ENCODE measurements at places on chromosomes 2 and 18.

GRCh38 chr2:9091811-9092210 lies 88.3 kb upstream of the MBOAT2 start:
- DNase-seq: no peak

- no peak for DNase-seq
Observed at GRCh38 chr18:22112215-22112614, 57.2 kb upstream of the GATA6 start.

DNA sequence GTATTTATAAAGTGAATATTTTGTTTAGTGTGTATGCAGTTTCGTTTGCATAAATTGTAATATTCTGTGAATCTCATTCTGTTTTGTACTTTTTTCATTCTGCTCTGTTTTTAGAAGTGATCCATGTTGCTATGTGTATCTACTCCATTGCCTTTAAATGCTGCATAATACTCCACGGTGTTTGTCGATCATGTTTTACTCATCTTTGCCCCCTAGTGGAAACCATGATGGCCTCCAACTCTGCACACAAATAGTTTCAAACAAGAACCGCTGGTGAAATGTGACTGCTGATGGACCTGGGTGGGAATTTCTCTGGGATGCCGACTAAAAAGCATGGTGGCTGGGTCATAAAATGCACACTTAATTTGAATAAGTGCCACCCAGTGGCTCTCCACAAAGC lies 32.0 kb upstream of the SKOR2 start:
- no peak for DNase-seq

DNA sequence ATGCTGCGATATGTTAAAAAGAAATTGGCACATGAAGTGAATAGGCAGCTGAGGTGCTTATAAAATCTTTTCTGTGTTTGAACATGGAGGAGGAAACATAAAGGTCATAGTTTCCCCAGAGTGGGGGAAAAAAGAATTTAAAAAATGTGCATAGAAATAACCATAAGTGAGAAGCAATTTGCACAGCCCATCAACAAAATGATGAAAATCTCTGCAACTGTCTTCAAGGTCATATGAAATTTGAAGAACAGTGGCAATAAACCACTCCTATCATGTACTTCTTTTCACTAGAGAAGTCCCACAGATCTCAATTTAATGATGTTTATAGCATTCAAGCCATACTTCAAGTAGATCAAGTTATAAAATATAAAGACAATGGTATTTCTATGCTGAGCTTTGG lies 46.7 kb upstream of the ZNF804A start:
- no peak for DNase-seq

- no peak for DNase-seq
Observed at GRCh38 chr18:41121116-41121826, 833.8 kb upstream of the PIK3C3 start.

DNA sequence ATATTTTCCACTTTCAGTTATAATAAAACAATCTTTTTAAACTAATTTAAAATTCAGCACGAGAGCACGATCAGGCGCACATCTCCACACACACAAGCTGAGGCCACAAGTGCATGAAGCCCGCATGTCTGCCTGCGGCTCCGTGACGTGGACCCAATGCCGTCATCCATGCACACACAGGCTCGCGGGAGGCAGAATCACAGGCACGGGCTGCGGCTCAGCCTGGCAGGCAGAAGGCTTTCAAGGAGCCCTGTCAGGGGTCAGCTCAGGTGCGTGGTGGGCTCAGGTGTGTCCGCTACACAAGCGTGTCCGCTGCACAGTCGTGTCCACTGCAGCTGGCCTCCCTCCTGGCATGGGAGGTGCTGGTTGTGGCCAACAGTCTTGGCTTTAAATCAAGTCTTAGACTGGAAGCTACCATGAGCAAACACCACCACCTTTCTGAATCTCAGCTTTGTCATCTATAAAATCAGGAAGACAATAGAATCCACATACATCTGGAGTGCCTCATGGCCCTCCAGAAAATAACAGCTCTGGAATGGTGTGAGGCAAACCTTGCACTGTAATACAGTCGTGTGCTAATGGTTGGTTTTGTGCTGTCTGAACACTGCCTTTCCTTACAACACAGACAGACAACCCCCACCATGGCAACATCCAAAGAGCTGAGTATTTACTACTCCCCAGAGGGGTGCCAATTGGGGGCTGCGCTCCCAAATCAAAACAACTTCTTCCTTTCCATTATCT lies 210.1 kb downstream of the NDUFA10 start:
- DNase-seq: no peak

DNA sequence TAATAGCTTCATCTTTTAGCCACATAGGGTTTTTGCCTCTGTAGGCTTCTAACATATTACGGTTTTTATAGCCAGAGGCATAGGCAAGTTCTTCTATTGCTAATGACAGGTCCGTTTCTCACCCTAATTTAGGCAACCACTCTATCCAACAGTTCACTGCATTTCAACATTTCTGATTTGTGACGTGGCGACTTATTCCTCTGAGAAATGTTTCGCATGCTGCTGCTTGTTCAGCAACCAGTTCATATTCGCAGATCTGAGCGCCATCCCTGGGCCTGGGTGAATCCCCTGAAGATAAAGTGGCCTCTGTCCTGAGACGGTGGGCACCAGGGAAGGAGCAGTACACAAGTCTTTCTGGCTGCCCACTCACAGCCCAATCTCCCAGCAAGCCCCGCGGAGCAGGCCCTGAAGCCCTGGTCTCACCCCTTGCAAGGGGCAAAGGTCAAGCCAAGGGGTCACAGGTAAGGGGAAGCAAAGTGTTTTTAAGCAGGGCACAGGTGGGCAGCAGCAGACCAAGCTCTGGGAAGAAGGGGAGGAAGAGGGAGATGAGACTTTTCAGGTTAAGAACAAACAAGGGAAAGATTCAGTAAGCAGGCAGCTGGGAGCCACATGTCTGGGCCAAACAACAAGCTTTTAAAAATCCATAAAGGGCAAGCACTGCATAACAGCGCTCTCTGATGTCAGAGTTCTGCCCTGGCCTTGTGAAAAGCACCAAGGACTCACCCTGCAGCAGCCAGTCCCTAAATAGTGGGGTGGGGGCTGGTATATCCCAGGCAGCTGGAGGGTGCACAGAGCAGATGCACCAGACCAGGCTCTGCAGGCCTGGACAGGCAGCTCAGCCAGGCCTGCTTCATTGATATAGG lies 10.8 kb upstream of the COX7A2L start:
- peak; percentile 91 for DNase-seq

GRCh38 chr18:46276748-46277147 lies 172.6 kb downstream of the HAUS1 start:
- DNase-seq: no peak

- DNase-seq: no peak
Observed at GRCh38 chr2:12087671-12088380, 341.4 kb downstream of the LPIN1 start.

DNA sequence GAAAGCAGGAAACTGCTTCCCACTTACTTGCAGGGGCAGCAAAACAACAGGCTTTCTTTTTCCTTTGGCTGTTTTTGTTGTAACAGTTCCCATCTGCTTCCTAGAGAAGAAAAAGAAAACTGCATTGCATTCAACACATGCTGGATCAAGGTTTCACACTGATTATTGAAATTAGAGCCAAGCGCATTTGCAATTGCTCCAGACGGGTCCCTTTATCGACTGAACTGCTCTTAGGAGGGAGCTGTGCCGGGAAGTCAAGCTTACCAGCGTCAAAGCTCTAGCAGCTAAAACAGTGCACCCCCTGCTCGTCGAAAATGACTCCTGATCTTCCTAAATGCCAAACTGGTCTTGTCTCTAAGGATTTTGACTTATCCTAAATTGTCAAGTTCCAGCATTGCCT lies 164.0 kb upstream of the SESTD1 start:
- DNase-seq: no peak

- DNase-seq: no peak
Observed at GRCh38 chr2:170467568-170468422, 247.3 kb upstream of the SP5 start.

DNA sequence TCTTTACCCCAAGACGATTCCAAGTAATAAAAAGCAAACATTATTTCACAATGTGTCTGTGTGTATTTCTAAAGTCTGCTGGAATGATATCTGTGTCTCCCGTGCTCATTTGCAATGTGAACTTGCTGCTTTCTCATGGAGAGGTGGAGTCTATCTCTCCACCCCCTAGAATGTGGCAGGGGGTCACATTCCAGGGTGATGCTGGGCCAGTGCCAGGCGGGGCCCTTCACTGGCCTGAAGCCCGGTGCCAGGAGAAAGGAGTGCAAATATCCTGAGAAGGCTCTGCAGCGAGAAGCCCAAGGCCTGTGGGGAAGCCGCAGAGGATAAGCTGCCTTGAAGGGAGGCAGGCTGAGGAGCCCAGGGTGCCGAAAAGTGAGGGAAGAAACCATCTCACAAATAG lies 26.8 kb upstream of the LDLRAD4 start:
- no peak for DNase-seq
